ENCODE measurements at places on chromosomes 1 and 21.

DNA sequence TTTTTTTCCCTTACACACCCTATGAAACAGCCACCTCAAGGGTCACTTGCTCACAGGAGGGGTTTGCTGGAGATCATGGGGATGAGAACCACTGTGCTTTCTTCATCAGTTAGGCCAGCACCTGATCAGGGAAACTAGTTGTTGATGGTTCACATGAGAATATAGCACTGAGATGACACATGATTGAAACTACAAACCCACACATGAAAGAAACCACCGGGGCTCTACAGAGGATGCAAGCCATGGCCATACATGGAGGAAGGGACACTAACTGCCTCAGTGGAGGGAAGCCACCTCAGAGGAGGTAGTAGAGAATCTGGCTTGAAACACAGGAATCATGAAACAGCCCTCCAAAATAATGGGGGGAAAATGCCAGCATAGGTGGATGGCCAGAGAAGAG lies 63.2 kb downstream of the PRKAB2 start:
- no peak for DNase-seq

GRCh38 chr1:242556276-242556675 lies 31.8 kb upstream of the PLD5 start:
- DNase-seq = no peak

GRCh38 chr1:2259668-2260402 lies 31.7 kb downstream of the SKI start:
- no peak for DNase-seq

DNA sequence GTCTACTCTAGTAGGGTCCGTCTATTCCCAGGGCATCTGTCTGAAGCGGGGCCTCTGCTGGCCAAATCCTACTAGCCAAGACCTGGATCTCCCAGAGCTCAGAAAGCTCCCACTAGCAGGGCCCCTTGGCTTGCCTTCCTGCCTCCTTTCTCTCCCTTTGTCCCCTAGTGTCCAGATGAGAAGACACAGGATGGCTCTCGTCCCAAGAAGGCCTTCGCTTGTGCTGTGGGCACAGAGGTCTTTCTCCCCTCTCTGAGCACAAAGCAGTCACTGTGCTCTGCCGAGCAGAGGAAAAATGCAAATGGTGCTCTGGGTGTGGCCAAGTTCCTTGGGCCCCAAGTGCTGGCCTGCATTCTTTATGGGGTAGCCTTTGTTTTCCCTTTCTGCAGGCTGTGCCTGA lies 13.0 kb upstream of the GPR137B start:
- DNase-seq = no peak

DNA sequence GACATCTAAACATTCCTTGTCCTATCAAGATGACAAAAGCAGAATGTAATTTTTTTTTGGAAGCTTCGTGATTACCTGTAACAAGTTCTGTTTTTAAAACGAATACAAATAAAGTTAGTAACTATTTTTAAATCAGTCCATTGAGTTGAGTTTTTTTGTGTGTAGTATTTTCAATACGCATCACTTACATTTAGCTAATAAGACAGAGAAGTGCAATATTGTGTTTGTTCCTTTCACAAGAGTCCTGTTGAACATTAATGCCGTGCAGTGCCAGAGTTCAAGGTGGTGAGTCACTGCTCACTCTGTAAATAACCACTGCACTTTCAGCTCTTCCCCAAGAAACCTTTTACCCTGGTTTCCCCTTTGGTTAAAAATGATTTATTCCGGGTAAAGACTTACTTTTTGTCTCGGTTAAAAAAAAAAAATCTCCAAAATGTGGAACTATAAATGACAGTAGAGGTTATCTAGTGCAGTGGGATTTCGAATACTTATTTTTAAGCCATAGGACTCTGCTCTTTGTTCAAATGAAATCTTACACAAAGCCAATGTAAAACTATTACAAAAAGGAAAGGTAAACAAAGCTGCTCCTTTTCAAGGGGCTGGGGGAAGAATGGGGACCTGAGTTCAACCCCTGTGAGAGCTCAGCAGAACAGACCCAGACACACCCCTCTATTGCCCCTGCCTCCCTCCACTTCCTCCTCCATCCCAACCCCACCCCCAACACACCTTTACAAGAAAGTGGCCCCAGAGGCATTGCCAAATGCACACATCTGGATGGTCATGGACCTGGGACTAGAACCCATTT lies 14.8 kb upstream of the NCMAP start:
- DNase-seq = peak; percentile 59

DNA sequence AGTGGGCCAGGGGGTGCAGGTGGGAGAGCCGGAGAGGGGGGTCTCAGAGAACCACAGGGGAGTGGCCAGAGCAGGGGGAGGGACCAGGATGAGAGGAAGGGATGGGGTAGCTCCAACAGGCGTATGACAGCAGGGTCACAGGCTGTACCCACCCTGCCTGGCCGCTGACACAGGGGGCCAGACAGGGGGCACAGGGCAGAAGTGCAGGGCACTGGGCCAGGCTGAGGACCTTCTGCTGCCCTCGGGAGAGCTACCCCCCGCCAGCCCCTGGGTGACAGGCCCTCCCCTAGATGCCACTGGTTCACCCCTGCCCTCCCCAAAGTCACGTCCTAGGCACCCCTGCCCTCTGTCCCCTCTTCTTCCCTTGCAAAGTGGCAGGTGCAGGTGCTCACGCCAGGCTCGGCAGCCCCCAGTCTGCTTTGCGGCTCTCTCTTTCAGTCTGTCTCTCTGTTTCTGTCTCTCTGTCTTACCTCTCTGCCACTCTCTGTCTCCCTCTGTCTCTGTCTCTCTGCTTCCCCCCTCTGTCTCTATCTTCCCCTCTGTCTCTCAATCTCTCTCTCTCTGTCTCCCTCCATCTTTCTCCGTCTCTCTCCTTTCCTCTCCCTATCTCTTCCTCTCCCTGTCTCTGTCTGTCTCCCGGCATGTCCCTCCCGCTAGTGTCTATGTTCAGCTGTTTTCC lies 48.5 kb downstream of the WNT9A start:
- DNase-seq = no peak

- peak; percentile 60 for DNase-seq
These were observed 42.6 kb upstream of the USP25 start for GRCh38 chr21:15687208-15687607.

DNA sequence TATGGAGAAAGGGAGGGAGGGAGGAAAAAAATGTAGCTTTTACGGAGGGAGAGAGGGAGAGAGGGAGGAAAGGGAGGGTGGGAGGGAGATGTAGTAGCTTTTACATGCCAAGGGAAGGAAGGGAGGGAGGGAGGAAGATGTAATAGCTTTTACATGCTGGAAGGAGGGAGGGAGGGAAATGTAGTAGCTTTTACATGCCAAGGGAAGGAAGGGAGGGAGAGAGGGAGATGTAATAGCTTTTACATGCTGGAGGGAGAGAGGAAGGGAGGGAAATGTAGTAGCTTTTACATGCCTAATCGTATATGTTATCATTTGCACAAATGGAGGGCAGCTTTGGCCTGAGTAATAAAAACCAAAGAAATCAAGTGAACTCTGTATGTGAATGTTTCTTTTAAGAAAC lies 35.6 kb downstream of the EEIG2 start:
- peak; percentile 55 for DNase-seq

- DNase-seq = peak; percentile 58
These were observed 123.7 kb downstream of the NTNG1 start for GRCh38 chr1:107264561-107264960.

DNA sequence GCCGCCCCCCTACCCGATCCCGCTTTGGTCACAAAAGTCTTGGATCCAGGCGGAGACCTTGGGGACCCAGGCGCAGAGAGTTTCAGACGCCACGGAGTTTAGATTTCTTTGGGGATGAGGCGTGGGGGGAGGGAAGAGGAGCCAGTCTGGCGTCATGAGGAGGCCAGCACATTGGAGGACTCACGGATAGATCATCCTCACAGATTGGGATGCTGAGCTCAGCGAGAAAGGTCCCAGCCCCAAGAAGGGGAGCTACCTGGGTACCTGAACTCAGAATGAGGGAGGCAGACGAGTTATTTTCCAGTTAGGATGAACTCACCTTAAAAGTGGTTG lies 393 bp downstream of the ELAPOR1 start:
- DNase-seq = no peak

GRCh38 chr1:180169640-180170195 lies 15.0 kb downstream of the QSOX1 start:
- DNase-seq = no peak

DNA sequence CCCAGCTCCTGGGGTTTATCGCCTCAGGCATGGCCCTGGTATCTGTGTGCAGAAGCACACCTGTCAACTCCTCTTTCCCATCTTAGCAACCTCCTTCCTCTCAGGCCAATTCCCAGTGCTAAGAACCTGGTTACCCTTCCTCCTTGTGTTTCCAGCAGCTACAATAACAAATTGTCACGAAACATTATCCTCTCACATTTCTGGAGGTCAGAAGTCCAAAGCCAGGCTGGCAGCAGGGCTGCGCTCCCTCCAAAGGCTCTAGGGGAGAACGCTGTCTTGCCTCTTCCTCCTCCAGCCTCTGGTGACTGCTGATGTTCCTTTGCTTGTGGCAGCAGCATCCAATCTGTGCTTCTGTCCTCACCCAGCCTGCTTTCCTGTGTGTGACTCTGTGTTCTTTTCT lies 10.7 kb upstream of the MRPS14 start:
- no peak for DNase-seq

- DNase-seq = peak; percentile 77
These were observed 216.6 kb downstream of the HHIPL2 start for GRCh38 chr1:222331340-222331739.

DNA sequence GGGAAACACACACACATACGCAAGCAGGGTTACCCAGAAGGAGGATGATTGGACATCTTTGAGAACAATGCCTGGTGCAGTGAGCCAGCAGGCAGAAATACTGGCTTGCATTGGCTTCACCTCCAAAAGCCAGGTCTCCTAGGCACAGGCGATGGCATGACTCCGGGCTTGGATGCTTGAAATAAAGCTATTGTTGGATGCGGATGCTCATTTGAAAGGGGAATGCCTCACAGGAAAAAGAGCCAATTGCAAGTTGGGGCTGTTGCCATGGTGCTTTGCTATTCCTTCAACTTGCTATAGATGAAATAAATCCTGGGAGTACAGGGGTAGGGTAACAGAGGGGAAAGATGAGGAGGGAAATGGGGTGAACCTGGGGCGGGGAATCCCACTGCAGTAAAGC lies 180.7 kb upstream of the SGIP1 start:
- no peak for DNase-seq

DNA sequence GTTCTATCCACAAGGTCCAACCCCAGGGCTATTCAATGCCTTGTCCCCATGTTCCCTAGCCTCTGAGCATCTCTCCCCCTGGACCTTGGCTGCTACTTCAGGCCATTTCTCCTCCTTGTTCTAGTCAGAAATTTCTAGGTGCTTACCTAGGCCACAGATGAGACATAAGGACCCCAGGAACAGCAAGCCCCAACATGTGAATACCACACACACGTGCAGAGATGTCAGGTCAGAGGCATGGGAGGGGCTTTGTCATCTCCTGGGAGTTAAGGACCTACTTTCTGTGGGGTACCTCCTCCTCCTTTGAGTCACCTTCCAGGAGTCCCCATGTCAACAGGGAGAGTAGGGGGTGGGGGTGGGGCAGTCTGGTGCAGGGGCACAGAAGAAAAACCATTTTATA lies 7.1 kb upstream of the RGS16 start:
- no peak for DNase-seq

DNA sequence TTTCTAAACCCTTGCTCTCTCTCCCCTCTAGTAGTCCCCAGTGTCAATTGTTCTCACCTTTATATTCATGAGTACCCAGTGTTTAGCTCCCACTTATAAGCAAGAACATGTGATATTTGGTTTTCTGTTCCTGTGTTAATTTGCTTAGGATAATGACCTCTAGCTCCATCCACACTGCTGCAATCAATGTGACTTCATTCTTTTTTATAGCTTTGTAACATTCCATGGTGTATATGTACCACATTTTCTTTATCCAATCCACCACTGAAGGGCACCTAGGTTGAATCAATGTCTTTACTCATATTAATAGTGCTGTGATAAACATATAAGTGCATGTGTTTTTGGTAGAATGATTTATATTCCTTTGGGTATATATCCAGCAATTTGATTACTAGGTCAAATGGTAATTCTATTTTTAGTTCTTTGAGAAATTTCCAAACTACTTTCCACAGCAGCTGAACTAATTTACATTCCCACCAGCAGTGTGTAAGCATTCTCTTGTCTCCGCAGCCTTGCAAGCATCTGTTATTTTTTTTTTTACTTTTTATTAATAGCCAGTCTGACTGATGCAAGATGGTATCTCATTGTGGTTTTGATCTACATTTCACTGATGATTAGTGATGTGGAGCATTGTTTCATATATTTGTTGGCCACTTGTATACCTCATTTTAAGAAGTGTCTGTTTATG lies 277.8 kb downstream of the LTN1 start:
- DNase-seq = peak; percentile 93

DNA sequence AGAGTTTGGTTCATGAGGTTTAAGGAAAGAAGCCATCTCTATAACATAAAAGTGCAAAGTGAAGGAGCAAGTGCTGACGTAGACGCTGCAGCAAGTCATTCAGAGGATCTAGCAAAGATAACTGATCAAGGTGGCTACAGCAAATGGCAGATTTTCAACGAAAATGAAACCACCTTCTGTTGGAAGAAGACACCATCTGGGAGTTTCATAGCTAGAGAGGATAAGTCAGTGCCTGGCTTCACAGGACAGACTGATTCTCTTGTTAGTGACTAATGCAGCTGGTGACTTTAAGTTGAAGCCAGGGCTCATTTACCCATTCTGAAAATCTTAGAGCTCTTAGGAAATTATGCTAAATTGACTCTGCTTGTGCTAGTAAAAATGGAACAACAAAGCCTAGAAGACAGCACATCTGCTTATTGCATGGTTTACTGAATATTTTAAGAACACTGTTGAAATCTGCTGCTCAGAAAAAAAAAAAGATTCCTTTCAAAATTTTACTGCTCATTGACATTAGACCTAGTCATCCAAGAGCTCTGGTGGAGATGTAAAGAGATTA lies 10.5 kb downstream of the MAEL start:
- DNase-seq = no peak

GRCh38 chr1:116185161-116185701 lies 74.0 kb downstream of the MAB21L3 start:
- DNase-seq = no peak

DNA sequence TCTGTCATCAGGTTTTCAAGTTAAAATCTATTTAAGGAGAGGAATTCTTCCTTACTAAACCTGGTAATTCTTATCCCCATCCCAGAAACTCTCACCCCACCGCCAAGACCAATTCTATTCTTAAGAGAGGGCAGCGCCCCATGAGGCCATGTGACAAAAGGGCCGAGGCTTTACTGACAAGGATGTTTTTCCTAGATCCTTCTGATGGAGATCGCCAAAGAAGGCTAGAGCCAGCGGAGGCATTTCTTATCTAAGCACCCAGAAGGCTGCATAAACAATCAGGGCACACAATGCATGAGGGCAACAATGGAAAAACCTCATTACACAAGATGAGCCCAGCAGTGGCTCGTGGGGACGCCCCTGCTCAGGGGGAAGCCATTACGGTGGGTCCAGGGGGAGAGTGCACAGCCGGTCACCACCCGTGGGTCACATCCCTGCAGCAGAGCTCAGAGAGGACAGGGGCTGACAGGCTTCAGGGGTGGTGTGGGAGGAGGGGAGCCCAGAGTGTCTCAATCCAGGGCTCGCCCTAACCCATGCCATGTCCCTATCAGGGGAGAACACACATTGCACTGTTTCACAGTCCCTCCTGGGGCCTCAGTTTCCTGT lies 88.7 kb downstream of the ITPKB start:
- no peak for DNase-seq

- DNase-seq = no peak
These were observed 5.5 kb downstream of the TNFRSF25 start for GRCh38 chr1:6460301-6461050.
